ENCODE measurements at places on chromosomes 11 and 22.

DNA sequence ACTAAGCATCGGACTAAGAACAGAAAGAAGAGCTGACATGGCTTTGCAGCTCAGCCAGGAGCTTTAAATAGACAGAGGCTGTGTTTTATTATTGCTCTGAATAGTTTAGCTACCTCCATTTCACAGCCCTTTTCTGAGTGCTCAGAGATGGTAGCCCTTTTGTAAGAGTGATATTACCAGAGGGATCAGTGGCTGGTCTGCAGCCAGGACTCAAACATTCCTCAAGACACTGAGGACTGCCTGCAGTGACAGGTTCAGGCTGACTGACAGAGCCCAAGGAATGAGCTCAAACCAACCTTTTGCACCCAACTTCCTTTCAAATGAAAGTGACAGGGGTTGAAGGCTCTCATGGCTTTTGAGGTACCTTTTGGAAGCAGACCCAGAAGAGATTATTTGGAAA, 189.0 kb downstream of the DDX10 start:
- no peak for DNase-seq

DNA sequence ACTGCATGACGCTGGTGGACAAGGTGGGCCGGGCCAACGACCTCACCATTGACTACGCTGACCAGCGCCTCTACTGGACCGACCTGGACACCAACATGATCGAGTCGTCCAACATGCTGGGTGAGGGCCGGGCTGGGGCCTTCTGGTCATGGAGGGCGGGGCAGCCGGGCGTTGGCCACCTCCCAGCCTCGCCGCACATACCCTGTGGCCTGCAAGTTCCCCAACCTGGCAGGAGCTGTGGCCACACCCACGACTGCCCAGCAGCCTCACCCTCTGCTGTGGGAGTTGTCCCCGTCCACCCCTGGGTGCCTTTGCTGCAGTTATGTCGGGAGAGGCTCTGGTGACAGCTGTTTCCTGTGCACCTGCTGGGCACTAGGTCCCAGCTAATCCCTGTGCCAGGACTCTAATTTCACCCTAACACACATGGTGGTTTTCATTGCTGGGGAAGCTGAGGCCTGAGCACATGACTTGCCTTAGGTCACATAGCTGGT, 49.0 kb upstream of the PPP6R3 start:
- DNase-seq = no peak

GRCh38 chr11:5367448-5368074, 16.1 kb upstream of the OR51M1 start:
- DNase-seq = no peak

DNA sequence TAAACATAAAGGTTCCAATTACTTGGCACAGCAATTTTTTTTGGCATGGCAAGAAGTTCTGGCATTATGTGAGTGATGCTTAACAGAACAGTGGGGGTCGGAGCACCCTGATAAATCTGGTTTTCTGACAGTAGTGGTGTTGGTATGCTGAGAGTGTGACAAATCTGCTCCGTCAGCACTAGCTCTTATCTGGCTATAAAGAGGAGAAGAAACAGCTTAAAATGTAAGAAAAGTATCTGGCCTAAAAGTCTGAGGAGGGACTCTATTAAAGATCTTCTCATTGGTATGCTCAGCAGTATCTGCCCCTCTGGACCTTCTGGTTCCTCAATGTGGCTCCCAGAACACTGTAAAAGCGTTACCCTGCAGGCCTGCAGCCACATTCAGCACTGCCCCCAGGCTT, 137.4 kb downstream of the PLEKHA7 start:
- no peak for DNase-seq

DNA sequence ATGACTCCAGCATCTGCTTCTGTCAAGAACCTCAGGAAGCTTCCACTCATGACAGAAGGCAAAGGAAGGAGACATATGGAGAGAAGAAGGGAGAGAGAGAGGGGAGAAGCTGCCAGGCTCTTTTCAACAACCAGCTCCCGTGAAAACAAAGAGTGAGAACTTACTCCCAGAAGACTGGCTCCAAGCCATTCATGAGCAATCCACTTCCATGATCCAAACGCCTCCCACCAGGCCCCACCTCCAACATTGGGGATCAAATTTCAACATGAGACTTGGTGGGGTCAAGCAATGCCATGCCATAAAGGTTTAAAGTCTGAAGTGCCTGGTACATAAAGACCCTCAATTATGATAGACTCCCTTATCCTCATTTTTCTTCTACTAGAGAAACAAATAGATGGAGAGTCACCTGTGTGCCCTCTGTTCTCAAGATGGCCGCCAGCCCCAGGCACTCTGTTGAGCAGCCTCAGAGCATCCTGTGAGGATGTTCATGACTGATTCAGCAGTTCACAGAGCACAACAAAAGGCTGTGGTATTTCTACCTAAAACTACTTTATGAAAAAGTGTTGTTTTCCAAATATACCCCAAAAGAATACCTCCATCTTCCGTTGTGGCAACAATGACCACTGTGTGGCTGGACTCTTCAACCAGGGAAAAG, 69.0 kb upstream of the CRTAM start:
- no peak for DNase-seq

- DNase-seq = no peak
Observed at GRCh38 chr11:68904248-68904847, 657 bp downstream of the IGHMBP2 start.

GRCh38 chr11:90135016-90135415, 553 bp downstream of the NAALAD2 start:
- DNase-seq = no peak

DNA sequence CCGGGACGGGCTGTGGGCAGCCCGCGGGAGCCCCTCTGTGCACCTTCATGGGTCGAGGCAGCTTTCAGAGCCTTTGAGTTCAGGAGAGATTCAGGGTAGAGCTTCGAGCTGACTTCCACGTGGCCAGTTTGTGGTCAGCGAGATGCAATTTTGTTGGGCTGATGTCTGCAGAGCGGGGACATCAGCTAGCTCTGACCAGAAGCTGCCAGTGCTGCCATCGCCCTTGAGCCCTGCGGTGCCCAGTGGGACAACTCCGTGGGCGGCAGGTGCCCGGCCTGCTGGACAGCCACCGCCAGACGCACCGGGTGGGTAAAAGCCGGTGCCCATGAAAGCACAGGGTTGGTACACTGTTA, 719 bp downstream of the TALDO1 start:
- peak; percentile 39 for DNase-seq

GRCh38 chr11:95892892-95893570, 30.9 kb downstream of the MTMR2 start:
- DNase-seq = no peak

DNA sequence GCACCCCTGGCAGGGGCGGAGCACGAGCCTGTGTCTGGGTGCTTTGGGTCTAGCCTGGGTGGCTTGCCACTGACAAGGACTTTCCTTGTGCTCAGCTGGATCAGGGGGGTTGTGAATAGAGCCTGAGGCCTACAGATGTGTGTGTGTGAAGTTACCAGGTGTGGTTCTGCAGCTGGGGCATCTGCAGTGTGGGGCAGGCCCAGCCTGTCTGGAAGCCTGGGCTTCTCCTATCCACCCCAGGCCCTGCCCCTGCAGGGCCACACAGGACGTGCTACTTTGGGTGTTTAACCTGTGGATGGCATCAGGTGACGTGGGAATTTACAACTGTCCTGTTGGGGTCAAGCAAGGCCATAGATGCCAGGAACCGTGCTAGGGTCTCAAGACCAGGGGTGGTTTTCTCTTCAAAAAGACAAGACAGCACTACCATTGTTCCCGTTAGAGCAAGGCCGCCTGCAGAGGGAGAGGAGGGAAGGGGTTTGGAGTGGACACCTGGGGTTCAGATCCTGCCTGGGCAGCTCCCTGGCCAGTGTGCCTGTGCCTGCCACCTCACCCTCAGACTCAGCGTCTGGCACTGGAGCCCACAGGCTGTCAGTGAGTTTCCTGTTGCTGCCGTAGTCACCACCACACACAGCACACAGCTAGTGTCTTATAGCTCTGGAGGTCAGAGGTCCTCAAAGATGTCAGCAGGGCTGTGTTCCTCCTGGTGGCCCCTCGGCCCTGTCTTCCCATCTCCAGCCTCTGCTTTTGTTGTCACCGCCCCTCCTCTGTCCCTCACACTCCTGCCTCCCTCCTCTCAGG, 31.6 kb downstream of the CTTN start:
- DNase-seq = no peak

DNA sequence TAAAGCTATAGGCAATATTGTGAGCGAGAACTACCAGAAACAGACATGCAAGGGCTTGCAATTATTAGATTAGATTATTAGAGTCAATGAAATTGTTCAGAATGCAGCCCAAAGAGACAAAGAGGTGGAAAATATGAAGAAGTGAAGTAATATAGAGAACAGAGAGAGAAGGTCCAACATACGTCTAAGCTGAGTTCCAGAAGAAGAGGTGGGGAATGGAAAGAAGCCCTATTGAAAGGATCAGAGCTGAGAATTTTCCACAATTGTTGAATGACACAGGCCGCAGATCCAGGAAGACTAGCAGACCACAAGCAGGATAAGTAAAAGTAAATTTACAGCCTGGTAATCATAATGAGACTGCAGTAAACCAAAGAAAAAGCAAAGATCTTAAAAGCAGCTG, 93.2 kb downstream of the EXT2 start:
- DNase-seq = no peak

Data from B cell (primary cell).